Activated effector memory CD4-positive, alpha-beta T cell treated with Interleukin-2 at 50 U/mL for 16 hours (primary cell): ENCODE measurements at places on chromosomes 7 and 10.

DNA sequence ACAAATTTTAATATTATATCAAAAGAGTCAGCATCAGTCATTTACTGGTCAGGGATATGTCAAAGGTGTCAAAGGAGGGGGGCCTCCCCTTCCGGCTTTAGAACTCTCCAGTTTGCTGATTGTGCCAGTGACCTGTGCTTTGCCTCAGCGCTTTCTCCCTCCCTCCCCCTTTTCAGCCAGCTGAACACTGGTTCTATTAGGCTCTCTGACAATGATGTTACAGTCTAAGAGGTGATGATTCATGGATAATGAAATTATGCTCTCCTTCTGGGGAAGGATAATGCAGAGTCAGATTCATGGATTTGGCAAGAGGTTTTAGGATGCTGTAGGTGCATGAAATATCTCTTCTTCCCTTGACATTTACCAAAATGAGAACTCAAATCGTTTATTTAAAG is 6.1 kb downstream of the LRRTM3 start:
- DNase-seq, result no peak

- DNase-seq, result no peak
These were observed 6.9 kb downstream of the CPA4 start for GRCh38 chr7:130299866-130300265.

DNA sequence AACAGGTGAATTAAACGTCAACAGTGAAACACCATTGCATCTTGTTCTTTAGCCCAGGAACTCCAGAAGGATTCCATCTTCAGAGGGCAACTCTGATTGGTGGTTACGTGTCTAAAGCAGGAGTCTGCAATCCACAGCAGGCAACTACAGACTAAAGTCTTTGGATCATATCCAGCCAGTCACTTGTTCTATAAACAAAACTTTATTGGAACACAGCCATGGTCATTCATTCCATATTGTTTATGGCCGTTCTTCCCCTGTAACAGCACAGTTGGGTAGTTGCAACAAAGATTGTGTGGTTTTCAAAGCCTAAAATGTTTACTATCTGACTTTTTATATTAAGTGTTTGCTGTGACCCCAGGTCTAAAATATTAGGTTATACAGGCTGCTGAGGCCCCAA is 94.7 kb upstream of the IMMP2L start:
- DNase-seq, result no peak

GRCh38 chr10:13106387-13107045 is 6.6 kb downstream of the OPTN start:
- no peak for DNase-seq

GRCh38 chr7:102444961-102445673 is 11.7 kb downstream of the ORAI2 start:
- no peak for DNase-seq

DNA sequence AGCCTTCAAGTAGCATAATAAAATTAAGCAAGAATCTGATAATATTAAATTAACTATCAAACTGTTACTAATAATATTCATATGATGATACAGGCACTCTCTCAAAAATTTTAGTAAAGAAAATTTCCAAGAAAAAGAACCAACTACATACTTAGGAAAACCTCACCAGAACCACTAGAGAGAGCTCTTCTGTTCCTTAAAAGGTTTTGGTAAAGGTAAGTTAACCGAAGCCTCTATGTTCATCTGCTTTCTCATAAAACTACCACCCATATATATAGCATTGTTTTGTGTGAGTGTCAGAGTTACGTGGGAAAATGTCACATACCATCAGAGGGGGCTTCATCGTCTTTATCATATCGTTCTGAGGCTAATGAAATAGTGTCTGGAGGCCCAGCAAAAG is 20.7 kb downstream of the SKAP2 start:
- no peak for DNase-seq

- DNase-seq, result no peak
These were observed 126.0 kb downstream of the AASS start for GRCh38 chr7:122018032-122018431.

- peak; percentile 14 for DNase-seq
These were observed at the start of gene ZPBP for GRCh38 chr7:50092579-50093491. Gene ZPBP (minus strand): TSS chr7:50093246. CDS start chr7:50093194, 52 bp downstream.

DNA sequence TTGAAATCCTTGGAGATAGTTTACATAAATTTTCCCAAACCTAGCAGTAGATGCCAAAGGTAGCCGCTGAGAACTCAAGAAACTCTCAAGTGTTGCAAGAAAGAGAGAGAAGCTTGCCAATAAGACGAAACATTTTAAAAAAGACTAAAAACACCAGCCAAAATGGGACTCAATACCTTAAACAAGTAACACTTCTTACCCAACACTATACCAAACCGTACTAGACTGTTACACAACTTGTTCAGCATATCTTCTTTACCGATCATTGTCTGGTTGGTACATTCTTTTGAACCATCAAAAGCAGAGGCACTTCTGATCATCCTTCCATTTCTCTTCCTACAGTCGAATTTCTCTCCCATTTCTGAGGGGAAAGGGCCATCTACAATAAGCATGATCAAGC is 4.8 kb upstream of the PTPN12 start:
- DNase-seq, result no peak

DNA sequence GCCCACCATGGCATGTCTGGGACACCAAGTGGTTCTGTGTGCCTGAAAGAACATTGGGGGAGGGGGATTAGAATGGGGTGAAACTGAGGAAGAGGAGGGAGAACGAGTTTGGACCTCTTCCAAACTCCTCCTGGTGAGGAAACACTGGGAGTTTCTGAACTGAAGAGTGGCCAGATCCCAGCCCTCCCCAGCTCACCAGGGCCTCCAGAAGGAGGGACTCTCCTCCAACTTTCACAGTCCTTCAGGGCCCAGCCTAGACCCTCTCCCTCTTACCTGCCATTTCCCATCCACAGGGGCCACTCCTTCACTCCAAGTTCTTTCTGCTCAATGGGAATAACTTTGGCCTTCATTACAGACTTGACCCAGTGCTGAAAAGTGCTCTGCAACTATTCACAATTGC is 132.0 kb upstream of the FOXK1 start:
- DNase-seq, result no peak

GRCh38 chr10:88582806-88583583 is at the start of gene RNLS:
Gene RNLS (minus strand): TSS chr10:88583318.
- peak; percentile 65 for DNase-seq

- no peak for DNase-seq
These were observed 111.9 kb downstream of the CHN2 start for GRCh38 chr7:29306319-29306991.

DNA sequence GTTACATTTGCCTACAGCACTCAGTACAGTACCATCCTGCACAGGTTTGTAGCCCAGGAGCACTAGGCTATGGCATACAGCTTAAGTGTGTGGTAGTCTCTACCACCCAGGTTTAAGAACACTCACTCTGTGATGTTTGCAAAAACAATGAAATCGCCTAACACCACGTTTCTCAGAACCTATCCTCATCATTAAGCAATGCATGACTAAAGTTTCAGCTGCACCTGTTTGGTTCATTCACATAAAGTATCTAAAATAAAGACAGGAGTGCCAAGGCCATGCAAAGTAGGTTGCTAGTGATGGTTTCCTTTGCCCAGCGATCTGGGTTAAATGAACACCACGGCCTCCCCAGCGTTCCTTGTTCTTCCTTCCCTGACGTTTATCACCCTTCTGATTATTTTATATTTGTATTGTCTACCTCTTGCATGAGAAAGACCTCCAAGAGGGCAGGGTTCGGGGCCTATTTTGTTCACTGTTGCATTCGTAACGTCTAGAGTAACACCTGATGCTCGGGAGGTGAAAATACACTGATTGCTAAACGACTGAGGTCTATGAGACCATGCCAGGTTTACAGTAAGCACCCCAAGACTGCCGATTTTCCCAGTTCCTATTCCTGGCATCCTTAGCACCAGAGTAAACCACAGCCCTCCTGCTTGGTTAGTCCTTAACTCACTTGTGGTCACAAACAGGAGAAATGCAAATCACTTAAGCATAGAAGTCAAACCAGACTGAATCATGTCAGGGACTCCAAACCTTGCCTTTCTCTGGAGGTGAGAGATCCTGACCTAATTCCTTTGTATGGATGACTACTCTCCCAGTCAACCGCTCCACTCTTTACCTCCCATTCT is 204.1 kb upstream of the NFE2L3 start:
- DNase-seq, result no peak

DNA sequence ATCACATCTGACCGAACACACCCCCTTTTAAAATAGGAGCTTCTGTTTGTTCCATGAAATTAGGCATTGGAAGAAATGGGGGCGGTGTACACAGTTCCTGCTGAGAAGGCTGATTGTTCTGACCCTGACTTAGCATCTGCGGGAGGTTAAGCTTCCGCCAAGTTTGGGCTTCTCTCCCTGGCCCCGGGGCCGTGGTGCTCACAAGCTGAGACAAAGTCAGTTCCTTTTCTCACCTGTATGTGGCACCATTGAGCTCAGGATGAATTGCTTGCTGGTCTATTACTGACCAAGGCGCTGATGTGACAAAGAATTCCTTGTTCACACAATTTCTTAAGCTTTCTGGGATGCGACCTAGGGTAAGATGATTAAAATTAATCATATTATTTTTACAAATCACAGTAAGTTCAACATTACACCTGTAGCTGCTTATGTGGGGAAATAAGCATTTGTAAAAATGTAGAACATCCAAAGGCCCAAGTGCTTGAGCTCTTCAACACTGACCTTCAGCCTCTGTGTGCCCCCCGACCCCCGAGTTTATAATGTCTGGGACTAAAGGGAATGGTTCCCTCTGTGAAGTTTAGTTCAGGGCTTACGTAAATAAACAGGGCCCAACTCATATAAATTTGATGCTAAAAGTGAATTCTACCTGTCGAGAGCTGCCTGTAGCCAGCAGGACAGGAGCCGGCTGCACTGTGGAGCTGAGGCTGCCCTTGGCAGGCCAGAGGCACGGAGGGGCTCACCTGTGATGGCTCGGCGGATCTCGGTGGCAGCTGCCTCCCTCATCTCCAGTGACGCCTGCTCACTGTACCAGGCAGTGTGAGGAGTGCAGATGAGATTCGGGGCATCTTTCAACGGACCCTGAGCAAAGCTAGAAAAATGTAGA is 50.8 kb downstream of the ZRANB1 start:
- DNase-seq, result no peak

GRCh38 chr7:45579391-45579801 is 5.2 kb downstream of the ADCY1 start:
- DNase-seq, result no peak

DNA sequence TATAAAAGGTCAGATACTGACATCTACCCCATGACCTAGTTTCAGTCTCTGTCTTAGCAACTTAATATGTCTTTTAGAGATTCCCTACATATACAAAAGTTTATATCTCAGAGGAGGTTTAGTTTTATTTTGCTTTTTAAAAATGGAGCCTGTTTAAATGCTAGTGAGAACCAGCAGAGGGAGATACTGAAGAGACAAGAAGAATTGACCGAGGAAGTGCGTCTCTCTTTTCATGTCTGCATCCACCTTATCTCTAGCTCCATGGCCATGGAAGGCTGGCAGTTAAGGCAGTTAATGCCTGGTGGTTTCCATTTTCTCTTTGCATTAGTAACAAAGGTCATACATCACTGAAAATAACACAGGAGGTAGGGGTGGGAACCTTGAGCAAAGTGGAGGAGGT is 10.7 kb downstream of the SUV39H2 start:
- DNase-seq, result no peak

DNA sequence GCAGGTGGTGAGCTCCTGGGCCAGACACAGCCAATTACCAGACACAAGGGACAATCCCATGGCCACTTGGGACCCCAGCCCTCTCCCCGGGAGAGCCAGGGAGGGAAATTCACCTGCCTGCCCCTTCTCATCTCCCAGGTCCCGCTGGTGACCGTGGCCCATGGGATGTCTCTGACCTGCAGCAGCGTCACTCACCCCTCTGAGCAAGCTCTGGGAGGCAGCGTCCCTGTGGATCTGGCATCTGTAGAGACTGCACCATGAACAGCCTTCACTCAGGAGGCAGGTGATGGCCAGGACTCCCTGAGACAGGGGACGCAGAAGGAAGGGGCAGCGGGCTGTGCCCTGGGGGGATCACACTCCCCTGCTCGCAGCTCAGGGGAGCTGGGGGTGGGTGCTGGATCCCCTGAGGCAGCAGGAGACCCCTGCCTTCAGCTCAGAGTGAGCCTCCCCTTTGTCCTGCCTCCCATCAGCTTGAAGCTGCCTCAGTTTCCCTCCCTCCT is 90.8 kb downstream of the FOXL3 start:
- no peak for DNase-seq

DNA sequence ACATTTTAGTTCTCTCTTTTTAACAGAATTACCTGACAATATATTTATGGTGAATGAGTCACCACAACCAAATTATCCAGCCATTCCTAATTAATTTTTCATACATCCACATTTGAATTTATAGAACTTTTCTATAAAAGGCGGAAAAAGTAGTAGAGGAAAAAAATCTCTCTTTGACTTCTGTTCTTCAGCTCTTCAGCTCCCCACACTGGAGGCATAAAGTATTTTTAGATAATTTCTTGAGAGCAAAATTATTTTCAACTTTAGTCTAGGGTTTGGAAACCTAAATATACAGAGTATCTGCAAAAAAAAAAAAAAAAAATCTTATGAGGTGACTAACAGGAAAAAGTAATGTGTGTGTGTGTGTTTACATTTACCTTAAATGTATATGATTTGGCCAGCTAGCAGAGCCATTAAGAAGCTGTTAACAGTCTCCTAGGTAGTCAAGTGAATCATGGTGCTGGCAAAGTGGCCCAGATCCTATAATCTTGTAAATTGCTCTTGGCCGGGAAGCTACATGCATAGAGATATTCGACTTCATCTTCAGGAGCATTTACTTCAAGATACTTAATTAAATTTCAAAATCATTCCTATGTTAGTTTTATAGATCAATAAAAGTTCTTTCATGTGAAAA is 383.1 kb upstream of the STEAP1 start:
- DNase-seq, result no peak

GRCh38 chr7:94149789-94150545 is 145.8 kb upstream of the BET1 start:
- DNase-seq, result no peak

- no peak for DNase-seq
These were observed 141.7 kb upstream of the ITGB1 start for GRCh38 chr10:33099748-33100147.

GRCh38 chr10:108250936-108251620 is 1086.6 kb upstream of the SORCS1 start:
- no peak for DNase-seq

- DNase-seq, result no peak
These were observed 8.7 kb downstream of the ATP6V0E2 start for GRCh38 chr7:149882248-149883047.

DNA sequence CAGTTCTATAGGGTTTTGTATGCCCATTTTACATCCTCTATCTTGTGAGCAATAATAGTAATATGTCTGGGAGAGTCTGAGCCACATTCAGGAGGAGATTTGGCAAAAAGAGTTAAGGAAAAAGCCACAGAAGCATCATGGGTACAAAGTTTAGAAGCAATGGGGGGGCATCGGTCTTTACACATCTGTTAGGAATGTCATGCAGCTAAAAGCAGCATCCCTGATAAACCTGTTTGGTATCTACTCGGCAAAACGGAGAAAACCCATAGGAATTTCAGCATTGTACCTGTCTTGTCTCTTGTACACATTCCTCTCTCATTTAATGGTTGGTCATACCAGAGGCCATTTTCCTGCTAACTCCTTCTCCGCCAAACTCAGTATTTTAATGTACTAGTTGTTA is 12.5 kb upstream of the HERPUD2 start:
- DNase-seq, result no peak
